ENCODE measurements at places on chromosomes 6 and 20.
A peak's percentile ranks its signal among the peaks of the same experiment; 100 is the strongest.

GRCh38 chr6:165936096-165936495, 231.6 kb downstream of the TBXT start:
- DNase-seq = no peak

DNA sequence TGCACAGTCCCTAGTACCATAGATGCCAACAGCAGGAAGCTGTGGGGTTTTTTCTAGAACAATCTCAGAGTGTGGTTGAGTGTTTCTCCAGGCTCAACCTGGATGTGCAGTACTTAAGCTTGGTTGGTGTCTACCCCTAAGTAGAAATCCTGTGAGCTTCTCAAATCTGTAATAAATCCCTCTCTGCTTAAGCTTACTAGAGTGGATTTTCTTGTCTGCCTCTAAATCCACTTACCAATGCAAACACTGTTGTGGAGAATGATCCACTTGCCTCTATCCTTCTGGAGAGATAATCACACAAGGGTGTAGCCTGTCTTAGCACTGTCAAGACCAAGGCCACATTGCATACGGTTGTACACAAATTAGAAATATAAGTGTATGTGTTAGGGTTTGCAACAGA, 43.3 kb upstream of the CLIC5 start:
- no peak for DNase-seq

- DNase-seq = peak; percentile 77
These were observed 203.6 kb upstream of the GMDS start for GRCh38 chr6:2448826-2449571.

DNA sequence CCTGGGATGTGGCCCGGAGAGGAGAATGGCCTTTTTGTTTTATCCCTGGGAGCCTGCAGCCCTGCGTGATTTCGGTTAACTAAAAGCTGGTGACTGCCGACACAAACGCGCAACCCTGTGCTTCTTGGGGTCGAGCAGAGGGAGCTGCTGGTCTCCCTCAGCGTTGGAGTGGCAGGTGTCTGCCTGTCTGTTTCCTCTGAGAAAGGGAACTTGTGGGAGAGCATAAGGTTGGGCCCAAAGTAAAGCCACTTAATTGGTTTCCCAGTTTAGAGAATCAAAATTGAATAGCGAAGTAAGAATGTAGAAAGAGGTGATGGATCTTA, 500 bp downstream of the LTV1 start:
- no peak for DNase-seq
